Mucosa of gallbladder (tissue), 1 donor: ENCODE measurements at places on chromosomes 13 and 19. TPM values are rescaled to one million over a fixed set of nuclear protein-coding genes. Genes with fewer than 3 reads are reported as not detected.

Gene TEAD2
- total RNA-seq: 18.0 TPM

Gene USPL1
- 10.0 TPM for total RNA-seq

DNA sequence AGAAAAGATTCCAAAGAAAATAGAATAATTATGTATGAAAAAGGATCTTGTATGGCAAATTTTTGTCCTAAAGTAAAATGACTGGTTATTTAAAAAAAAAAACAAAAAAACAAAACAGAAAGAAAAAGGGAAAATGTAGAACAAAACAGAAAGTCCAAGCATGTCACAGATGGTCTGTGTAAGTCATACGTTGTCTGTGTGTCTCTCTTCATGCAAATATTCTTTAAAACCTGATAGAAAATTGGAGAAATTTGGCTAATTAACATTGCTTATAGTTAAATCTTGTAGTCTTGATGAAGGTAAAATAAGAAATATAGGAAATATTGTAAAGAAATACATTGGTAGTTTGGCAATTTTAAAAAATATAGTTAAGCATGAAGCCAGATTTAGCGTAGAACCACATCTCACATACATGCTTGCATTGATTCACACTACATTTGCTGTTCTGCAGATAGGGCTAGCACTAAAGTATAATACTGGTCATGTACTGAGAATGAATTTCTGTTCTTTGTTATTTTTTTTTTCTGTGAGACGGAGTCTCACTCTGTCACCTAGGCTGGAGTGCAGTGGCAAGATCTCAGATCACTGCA lies 58.4 kb downstream of the SPRYD7 start:
- DNase-seq: no peak

GRCh38 chr19:13215572-13216380 lies 65.6 kb downstream of the IER2 start:
- DNase-seq: no peak

- no peak for DNase-seq
Observed at GRCh38 chr13:97588993-97589392, 155.0 kb downstream of the RAP2A start.

GRCh38 chr13:100735494-100735893 lies 60.9 kb upstream of the TMTC4 start:
- DNase-seq: no peak

- no peak for DNase-seq
Observed at GRCh38 chr13:71290963-71291841, 575.8 kb downstream of the DACH1 start.
